ENCODE measurements at places on chromosomes 7 and 10.

GRCh38 chr10:132306864-132307751, 642 bp downstream of the STK32C start:
- DNase-seq, result no peak

DNA sequence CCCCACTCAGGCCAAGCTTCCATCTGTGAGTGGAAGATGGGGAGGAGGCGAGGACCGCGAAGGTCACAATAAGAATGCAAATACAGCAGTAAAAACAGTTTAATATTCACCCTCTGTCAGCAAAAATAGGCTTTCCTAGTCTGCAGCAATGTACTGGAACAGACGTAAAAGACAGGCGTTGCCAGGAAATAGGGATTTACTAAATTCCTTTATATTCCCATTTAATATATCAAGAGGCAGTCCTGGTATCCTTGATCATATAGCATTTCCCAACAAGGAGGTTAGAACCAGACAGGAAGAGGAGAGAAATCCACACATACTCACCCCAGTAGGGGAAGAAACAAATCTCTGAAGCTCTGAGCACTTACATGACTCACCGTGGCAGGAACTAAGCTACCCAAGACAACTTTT, 1054.9 kb upstream of the C7orf33 start:
- DNase-seq, result no peak

DNA sequence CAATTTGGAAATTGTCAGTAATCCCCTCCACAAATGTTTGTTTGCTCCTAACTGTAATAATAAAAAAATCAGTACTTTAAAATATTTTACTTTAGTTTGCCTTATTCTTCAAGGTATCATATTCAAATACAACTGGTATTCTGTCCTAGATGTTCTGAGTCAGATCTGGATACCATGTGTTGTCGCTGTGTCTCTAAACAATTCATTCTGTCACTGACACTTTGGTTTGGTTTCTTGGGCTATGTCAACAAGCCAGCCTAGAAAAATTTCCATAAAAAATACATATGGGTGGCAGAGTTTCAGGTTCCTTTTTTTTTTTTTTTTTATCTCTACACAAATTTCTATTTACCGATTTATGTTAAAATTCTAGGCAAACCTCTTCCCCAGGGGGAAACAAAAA, 33.2 kb upstream of the SEMA3D start:
- DNase-seq, result no peak

GRCh38 chr10:29239569-29240472, 49.0 kb upstream of the LYZL1 start:
- DNase-seq, result no peak

GRCh38 chr10:132820056-132820455, 34.1 kb upstream of the NKX6-2 start:
- DNase-seq, result no peak

DNA sequence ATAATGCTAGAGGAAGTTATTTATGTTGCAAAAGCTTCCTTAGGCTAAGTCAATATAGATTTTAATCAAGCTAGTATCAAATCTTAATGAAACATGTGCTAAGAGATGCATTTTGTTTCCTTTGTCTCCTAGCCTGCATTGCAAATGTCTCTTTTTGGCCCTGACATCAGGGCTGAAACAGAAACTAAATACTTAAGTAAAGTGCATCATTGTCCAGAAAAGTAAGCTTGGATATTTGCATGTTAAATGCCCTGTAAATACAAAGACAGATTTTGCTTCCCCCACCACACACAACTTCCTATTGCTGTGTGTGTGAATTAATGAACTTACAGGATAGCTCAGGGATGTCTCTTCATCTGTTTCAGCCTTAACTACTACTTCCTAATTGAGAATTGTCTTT, 10.0 kb upstream of the STAMBPL1 start:
- no peak for DNase-seq

DNA sequence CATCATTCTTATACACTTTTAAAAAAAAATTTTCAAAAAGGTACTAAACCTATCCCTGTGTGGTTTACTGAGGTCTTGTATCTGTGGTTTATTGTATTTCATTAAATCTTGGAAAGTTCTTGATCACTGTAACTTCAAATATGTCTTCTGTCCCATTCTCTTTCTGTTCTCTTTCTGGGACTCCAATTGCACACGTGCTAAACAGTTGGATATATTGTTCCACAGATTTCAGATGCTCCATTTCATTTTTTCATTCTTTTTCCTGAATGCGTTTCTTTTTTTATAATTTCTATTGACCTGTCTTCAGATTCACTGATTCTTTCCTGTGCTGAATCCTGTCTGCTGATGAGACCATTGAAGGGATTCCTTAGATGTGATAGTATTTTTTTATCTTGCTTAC, 4.6 kb upstream of the KLF6 start:
- no peak for DNase-seq

DNA sequence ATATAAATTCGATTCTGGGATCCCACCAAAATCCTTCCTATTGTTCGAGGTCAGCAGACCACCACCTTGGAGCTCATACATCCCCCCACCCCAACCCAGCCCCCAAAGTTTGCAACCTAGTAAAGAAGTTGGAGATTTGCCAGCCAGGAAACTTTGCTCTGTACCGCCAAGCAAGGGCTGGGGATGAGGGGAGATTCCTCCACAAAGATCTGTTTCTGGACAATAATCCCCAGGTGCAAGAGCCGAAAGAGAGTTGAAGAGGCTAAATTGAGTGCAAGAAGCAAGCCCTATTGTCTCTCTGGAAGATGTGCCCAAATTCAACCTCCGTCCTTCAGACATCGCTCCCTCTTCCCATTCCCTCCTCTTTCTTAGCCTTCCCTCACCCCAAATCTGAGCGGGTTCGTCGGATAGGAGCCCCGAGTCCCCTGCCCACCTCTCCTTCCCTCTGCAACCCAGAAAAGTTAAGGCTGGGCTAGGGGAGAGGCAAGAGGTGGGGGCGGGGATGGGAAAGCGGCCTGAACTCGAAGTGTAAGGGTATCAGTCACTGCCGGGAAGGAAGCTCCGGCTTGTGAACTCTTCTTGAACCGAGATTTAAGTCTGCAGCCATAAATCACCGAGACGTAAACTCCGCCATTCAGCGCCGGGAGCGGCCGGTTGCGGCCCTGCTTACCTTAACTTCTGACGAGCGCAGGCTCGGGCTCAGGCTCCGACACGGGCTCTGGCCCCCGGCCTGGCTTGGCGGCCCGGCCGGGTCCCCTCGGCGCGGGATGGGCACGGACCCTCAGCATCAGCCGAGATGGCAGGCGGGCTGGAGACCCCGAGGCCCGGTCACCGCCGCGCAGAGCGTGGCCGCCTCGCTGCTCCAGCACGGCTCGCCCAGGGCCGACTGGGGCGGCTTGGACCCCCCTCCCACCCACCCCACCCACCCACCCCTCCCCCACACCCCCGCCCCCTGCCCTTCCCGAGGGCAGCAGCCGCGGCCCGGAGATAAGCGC, 10.8 kb upstream of the HOXA2 start:
- DNase-seq, result no peak

DNA sequence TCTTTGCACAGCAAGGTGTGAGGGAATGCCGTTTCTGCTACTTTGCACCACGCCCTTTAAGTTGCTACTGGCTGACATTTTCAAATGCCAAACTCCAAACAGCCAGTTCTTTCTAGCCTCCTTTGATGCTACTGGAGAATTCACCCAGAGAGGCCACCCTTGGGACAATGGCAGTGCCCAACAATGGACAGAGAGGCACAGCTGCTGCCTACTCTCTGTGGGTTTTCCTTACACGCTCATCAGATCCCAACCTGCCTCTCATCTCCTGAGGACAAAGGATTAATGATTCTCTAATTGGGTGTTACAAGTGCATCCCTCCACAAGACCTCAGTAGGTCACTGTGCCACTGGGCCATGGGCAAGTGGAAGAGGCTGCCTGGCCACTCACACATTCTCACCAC, 105.8 kb downstream of the COBL start:
- no peak for DNase-seq

GRCh38 chr7:116922545-116922944, 30.8 kb upstream of the ST7 start:
- DNase-seq, result no peak

GRCh38 chr7:151432658-151433521, 7.1 kb downstream of the CRYGN start:
- no peak for DNase-seq

DNA sequence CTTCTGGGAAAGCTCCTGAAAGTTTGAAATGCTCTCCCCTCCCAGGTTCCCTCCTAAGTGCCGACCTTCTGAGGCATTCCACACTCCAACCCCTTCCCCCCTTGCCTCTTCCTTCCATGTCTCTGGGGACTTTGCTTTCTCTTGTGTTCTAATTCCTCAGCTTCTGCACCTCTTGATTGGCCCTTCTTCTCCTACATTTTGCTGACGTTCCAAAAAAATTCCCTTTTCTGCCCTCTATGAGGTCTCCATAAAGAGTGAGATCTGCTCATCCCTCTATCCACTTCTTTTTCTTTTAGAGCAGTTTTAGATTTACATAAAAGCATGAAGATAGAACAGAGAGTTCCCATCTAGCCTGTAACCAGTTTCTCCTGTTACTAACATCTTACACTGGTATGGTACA, 22.3 kb downstream of the FOXI2 start:
- no peak for DNase-seq

DNA sequence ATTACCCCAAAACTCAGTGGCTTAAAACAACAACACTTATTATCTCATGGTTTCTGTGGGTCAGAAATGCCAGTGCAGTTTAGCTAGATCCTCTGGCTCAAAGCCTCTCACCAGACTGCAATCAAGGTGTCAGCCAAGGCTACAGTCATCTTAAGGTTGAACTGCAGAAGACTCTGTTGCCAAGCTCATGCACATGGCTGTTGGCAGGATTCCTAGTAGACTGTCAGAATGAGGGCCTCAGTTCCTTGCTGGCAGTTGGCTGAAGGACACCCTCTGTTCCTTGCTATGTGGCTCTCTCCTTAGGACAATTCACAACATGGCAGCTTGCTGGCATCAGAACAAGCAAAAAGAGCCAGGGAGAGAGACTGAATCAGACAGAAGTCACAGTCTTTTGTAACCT, 34.7 kb downstream of the TOMM7 start:
- DNase-seq, result no peak

- no peak for DNase-seq
Measured at GRCh38 chr10:120369856-120370276, 87.2 kb upstream of the PLPP4 start.

- DNase-seq, result no peak
Measured at GRCh38 chr10:113091920-113092319, 141.9 kb downstream of the TCF7L2 start.

DNA sequence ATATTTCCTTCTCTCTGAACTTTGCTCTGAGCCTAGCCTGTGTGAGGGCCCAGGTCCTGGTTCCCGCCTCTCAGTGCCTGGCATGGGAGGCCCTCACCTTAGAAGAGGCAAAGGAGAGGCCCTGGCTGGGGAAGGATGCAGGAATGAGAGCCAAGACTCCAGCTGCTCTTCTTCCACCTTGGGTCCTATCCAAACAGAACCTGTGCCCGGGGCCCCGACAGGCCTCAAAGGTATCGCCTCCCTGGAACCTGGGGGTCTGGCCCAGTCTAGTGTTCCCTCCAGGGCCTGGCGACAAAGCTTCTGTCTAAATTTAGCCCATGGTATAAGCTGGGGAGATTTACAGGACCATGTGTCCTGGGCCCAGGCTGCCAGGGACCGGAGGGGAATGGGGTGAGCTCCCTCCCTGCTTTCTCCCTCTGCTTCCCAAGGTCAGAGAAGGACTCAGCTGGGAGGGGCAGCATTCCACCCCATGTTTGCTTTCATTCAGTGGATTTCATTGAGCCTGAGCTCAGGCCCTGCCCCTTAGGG, 12.0 kb upstream of the CRHR2 start:
- no peak for DNase-seq

DNA sequence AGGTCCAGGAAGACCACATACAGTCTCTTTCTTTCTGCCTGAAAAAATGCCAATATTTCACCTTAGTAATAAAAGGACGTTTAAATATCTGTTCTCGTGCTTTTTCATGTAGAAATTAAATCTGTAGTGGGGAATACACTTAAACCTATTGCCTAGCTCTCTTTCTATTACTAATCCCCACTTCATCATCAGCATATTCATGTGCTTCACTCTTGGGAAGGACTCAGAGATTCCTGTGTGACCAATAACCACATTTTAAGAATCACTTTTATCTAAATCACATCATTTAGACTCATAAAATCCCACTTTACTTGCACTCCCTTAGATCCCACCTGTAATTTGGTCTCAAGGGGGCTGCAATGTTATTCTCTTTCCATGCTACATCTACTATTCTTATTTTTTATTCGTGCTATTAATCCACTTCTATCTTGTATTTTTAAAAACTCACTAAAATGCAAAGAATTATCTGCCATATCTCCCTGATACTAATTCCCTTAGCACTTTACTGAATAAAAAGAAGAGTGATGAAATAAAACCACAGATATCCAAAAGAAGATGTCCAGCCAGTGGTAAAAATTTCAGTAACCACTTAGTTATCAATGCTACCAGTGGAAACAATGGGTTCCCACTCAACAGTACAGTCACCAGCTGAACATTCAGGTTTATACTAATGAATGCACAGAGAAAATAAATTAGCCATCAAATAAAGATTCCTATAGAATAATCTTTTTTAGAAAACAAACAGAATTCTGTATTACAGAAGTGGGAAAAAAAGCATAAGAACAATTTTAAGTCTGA, 102.1 kb downstream of the PPP1R17 start:
- DNase-seq, result no peak

All from NCI-H1417 treated with DMSO at 0.1 percent for 48 hours (cell line).